NCI-H446 (cell line): ENCODE measurements at places on chromosomes 12 and 14.

GRCh38 chr14:65461730-65462129 lies 49.2 kb downstream of the FUT8 start:
- peak; percentile 43 for DNase-seq

- peak; percentile 15 for DNase-seq
Measured at GRCh38 chr14:52325630-52326029, 11.5 kb downstream of the PTGER2 start.

- no peak for DNase-seq
Measured at GRCh38 chr12:43931187-43931586, 95.3 kb downstream of the TMEM117 start.

GRCh38 chr14:29897181-29897580 lies 30.5 kb downstream of the PRKD1 start:
- DNase-seq: no peak

GRCh38 chr12:94111302-94111701 lies 37.1 kb upstream of the PLXNC1 start:
- no peak for DNase-seq

DNA sequence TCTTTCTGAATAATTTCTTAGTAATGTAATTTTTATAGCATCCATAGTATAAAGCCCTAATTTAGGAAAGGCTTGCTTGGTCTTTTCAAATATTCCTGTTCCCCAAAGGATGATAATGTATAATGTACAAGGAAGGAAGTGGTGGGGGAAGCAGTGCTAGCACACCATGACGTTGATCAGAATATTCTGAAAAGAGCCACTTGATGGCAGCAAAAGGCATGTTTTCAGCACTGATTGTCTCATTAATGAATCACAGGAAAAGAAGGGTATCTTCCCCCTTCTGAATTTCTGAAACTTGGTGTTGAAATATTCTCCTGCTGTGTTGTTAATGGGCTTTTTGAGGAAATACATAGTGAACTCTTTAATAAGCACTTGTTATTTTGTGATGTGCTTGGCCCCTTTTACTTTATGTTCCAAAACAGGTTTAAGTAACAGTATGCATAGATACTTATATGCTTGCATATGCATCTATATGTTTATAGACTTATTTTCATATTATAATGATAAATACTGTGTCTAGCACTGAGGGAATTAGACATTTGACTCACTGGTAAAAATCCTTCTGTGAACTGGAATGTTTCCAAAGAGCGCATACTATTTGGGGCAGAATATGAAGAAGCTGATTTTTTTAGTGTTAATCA lies 122.0 kb downstream of the TMEM117 start:
- DNase-seq: peak; percentile 17

DNA sequence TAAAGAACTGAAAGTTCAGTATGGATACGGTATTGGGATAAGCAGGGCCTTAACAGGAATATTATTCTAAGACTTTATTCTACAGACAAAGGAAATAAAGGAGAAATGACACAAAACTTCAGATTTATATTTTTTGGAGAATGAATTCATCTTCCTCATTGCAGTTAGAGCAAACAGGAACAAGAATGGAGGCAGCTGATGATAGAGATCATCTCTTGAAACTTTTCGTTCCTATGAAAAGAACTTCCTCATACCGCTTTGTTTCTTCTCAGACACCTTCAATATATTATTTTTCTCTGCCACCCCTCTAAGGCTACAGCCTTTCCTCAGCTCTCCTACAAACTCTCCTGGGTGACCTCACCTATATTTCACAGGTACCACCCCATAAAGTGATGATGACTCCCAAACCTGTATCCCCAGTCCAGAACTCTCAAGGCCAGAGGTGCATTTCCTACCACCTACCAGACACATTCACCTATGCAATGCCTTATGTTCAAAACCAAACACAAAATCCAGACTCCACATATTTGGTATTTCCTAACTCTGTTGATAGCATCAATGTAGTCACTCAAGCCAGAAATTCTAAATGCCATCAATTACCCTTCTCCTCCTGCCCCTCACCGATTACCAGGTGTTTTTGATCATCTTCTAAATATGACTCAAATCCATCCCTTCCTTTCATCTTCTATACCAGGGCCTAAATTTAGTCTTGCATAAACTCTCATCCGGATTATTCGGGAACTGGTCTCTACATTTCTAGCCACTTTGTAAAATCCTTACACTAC lies 7.4 kb downstream of the MAP4K5 start:
- DNase-seq: no peak

DNA sequence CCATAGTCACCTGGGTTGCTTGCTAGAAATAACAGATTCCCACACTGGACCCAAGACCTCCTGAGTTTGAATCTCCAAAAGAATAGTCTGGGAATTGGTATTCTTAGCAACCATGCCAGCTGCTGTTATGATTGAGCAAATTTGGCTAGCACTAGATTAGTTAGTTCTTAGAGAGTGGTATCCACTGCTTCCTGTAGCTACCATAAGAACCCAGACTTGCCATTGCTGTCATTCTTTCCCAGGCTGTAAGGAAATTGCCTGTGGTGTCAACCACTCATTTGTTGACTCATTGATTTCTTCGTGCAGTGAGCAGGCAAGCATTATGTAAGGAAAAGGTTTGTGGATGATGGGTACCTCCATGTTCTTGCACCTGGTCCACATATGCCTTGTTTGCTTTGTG lies 201.8 kb upstream of the RGS6 start:
- no peak for DNase-seq

DNA sequence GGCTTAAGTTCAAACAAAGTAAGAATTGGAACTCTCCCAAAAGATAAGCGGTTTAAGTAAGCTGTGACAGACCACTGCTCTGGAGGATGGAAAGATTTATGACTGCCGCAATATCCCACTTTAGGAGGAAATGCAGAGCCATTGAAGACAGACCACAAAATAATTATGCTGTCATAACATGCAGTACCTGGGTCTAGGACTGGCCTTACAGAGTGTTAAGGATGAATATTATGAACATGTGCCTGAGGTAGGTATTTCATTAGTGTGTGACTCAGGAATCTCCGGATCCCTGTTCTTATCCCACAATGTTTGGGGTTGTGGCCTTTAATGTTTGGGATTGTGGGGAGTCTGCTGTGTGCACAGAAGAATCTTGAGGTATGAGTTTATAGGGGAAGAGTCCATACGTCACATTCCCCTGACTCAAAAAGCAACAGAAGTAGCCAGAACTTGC lies 114.9 kb downstream of the SAMD4A start:
- no peak for DNase-seq

DNA sequence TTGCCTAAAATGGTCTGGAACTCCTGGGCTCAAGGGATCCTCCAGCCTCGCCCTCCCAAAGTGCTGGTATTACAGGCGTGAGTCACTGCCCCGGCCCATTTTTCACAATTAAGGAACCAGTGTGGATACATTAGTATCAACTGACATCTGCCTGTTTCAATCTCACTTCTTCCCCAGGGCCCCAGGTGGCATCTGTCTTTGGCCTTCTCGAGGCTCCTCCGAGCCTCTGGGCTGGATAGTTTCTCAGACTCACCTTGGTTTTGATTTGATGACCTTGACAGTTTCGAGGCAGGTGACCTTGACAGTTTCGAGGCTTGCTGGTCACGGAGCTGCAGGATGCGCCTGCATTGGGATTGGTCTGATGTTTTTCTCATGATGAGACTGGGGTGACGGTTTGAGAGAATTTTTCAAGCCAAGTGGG lies 41.0 kb upstream of the NCOR2 start:
- no peak for DNase-seq
